ENCODE measurements at places on chromosomes 16 and 17.

DNA sequence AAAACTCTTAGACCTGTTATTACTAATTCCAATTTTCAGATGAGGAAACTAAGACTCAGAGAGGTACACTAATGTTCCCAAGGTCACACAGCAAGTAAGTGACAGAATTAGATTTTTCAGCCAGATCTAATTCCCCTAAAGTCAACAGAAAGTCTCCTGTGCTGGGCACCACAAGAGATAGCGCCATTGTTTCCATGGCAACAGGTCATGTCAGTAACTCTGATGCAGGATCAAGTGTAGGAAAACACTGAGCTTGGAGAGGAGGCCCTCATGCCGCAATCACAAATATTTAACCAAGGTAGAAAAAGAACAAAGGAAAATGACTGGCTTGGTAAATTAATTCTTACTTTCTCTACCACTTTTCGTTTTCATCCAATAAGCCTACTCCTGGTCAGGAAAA is 166.0 kb upstream of the CDH13 start:
- DNase-seq = no peak

- peak; percentile 66 for DNase-seq
These were observed 32.2 kb downstream of the DRC3 start for GRCh38 chr17:18004884-18005305.

GRCh38 chr16:66474750-66475199 is 47.7 kb downstream of the BEAN1 start:
- no peak for DNase-seq

DNA sequence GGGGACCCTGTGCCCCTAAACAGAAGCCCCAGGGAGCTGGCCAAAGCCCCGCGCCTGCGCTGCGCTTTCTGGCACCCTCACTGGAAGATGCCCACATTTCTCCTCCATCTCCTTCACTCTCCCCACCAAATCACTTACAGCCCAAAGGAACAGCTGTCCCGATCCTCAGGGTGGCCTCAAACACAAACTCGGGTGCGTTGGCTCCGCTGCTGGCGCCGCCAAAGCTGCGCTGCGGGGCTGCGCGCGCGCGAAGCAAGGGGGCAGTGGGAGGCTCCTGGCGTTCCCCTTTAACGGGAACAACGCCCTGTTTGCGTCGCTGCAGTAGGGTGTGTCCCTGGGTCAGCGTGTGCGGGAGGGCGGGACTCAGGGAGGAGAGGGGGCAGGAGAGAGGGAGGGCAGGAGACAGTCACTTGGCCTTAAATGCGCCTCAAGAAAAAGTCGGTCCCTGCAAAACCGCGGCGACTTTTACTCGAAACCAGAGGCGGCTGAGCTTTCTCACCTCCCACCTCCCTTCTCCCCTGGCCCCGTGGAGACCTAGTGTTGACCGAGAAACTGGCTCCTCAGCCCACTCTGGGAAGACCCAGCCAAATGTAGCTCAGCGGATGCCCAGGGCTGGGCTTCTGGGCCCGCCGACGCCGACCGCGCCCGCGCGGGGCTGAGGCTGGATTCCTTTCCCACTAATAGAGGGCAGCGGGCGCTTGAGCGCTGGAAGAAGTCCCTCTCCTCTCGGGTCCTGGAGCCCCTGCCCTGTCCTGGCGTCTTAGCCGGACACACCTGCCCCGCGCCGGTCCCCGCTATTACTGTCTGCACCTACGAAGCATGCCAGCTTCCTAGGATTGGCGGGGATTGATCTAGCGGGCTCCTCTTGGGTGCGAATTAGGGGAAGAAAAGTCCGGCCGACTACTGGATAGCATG is 2.6 kb downstream of the PMP22 start:
- peak; percentile 91 for DNase-seq
